Naive thymus-derived CD8-positive, alpha-beta T cell (primary cell): ENCODE measurements at places on chromosomes 12 and 14.

- DNase-seq = no peak
Measured at GRCh38 chr14:57486767-57487379, 6.8 kb downstream of the CCDC198 start.

GRCh38 chr14:100299238-100299560 lies 7.0 kb downstream of the SLC25A29 start:
- no peak for DNase-seq

GRCh38 chr12:110760204-110760609 lies 17.5 kb upstream of the PPP1CC start:
- DNase-seq = no peak

GRCh38 chr12:92444763-92445162 lies 258.0 kb upstream of the PLEKHG7 start:
- no peak for DNase-seq

DNA sequence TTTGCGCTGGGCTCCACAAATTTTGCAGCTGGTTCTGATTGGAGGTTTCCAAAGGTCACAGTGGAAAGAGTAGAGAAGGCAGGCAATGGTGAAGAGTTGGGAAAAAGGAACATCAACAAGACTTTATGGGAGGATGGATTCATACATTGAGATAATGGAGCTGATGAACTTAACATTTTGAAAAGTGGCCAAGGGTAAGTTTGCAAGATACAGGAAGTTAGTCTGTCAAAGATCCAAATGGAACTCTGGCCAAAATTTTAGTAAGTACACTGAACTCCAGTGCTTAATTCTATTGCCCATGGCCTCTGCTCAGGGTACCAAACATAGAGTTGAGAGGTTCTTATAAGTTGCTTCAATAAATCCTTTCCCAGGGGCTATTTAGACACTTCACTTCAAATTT lies 15.6 kb downstream of the CCER1 start:
- DNase-seq = no peak
